Effector memory CD8-positive, alpha-beta T cell (primary cell): ENCODE measurements at places on chromosomes 16 and 17.

GRCh38 chr17:75806822-75807500 is 22.4 kb downstream of the UNK start:
- peaks cover 22% of the 10 kb centered on the region for H3K36me3 ChIP-seq
- peaks cover 3% of the 10 kb centered on the region for H3K4me1 ChIP-seq
- no peak for DNase-seq
- no peaks in the 10 kb centered on the region for H3K27me3 ChIP-seq

DNA sequence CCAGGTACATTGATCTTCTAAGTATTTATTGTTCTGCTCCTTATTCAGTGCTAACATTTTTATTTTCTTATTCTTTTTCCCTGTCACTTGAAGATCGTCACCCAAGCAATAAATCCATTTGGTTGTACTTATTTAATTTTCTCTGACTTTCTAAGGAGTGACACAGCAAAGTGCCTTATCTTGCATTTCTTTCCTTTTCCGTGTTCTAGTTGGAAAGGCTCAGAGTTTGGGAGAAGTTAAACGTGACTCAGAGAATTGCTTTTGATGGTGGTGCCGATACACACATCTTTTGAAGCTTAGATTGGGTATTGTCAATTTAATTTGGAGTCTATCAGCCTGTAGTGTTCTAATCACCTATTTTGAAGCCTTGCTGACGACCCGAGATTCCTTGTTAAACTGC is 72.0 kb downstream of the PITPNC1 start:
- no peaks in the 10 kb centered on the region for H3K27me3 ChIP-seq
- H3K36me3 ChIP-seq = peaks cover 15% of the 10 kb centered on the region
- peak overlapping the region; percentile 75 for H3K4me3 ChIP-seq
- H3K27ac ChIP-seq = peak overlapping the region; percentile 95

DNA sequence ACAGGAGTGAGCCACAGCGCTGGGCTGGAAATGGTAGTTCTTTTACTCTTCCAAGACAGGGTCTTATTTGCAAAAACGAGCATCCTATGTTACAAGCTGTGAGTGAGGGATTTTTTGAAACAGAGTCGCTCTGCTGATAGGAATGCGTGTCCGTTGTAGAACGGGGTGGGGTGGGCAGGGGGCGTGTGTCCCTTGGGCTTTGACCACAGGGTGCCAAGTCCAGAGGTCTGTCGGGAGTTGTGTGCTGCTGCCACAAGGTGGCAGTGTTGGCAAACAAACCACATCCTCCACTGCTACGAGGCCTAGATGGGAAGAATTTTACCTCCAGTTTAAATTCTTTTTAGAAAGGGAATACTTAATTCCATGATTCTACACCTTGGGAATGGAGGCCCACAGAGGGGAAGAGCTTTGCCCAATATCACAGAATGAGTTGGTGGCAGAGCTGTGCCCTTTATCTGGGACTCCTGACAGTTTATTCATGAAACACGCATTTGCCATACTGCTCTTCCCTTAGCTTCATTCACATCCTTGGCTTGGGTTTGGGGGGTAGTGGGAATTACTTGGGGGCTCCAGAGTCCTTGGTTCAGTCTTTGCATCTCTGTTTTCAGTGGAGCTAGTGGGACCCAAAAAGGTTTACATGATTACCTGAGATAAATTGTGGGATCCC is 30.6 kb upstream of the ETV4 start:
- H3K27ac ChIP-seq = no peak overlapping the region
- H3K27me3 ChIP-seq = peaks cover 21% of the 10 kb centered on the region
- H3K4me3 ChIP-seq = no peak overlapping the region
- no peaks in the 10 kb centered on the region for H3K36me3 ChIP-seq
- peak; percentile 57 for DNase-seq

DNA sequence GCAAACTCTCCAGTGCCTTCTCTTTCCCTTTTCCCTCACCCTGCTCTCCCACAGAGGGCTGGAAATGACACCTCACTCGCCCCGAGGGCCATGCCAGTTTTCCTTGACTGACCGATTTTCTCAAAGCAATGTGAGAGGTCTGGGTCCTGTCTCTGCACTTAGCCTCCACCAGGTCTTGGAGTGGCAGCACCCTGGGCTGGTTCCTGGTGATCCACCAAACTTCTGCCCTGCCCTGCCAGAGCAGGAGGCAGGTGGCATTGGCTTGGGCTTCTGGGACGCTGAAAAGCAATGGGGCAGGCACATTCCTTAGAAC is 97.5 kb downstream of the RAB11FIP4 start:
- no peaks in the 10 kb centered on the region for H3K27me3 ChIP-seq
- peaks cover 20% of the 10 kb centered on the region for H3K36me3 ChIP-seq
- no peak for DNase-seq

DNA sequence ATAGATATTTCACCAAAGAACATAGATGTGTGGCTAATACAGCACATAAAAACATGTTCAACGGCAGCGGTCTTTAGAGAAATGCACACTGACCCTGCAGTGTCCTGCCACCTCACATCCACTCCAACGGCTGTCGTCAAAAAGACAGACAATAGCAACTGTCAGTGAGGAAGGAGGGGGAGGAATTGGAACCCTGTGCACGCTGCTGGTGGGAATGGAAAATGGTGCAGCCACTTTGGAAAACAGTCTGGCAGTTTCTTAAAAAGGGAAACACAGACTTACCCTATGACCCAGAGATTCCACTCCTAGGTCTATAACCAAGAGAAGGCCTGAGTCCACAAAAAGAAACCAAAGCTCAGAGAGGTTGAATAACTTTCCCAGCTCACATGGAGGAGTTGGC is 7.7 kb downstream of the CEP295NL start:
- no peaks in the 10 kb centered on the region for H3K36me3 ChIP-seq
- H3K27ac ChIP-seq = no peak overlapping the region
- no peak overlapping the region for H3K4me3 ChIP-seq
- DNase-seq = no peak
- peaks cover 7% of the 10 kb centered on the region for H3K4me1 ChIP-seq

DNA sequence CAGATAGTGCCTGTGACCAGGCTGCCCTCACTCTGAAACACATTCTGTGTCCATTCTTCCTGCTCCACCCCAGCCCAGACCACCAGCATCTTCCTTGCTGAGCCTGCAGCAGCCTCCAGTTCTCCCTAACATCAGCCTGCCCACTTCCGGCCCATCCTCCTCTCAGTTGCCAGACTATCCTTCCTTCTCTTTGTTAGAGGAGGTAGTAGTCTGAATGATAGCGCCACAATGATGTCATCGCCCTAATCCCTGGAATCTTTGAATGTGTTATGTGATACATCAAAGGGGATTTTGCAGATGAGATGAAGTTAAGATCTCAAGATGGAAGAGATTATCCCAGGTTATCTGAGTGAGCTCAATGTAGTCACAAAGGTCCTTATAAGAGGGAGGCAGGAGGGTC is 3.2 kb upstream of the ZDHHC1 start:
- peaks cover 3% of the 10 kb centered on the region for H3K36me3 ChIP-seq
- no peak overlapping the region for H3K27ac ChIP-seq
- H3K27me3 ChIP-seq = peaks cover 29% of the 10 kb centered on the region
- H3K4me1 ChIP-seq = peaks cover 10% of the 10 kb centered on the region

- H3K4me1 ChIP-seq = peaks cover 8% of the 10 kb centered on the region
- H3K27ac ChIP-seq = peak overlapping the region; percentile 21
Measured at GRCh38 chr17:17859909-17860765, 23.4 kb upstream of the SREBF1 start.

DNA sequence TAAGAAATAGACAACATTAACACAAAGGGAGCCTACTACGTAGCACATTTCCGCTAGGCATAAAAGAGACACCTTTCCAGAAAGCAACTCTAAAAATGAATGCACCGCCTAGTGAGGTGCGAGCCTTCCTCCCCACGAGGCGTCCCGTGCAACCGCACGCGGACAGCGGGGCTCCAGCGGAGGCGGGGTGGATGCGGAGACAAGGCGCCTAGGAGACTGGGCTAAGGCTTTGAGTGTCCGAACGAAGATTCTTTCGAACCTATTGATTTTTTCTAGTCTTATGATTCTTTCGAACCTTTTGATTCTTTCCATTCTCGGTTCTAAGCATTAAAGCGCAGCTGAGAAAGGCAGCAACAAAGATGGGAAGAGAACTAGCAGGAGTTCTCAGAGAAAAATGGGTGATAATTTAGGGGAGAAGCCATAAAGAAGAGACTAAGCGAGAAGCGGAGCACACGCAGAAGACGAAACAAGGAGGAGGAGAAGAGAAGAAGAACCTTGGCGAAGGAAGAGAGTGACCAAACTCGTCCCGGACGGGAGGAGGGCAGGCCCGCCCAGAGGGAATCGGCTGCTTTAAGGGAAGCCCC is 394 bp upstream of the CPD start:
- peak overlapping the region; percentile 87 for H3K27ac ChIP-seq
- H3K4me1 ChIP-seq = peaks cover 46% of the 10 kb centered on the region
- DNase-seq = peak; percentile 59
- peak overlapping the region; percentile 82 for H3K4me3 ChIP-seq
- no peaks in the 10 kb centered on the region for H3K27me3 ChIP-seq

- DNase-seq = no peak
- peak overlapping the region; percentile 89 for H3K4me3 ChIP-seq
- H3K36me3 ChIP-seq = peaks cover 9% of the 10 kb centered on the region
Measured at GRCh38 chr17:74981318-74981978, 6.0 kb upstream of the CDR2L start.

- peaks cover 80% of the 10 kb centered on the region for H3K36me3 ChIP-seq
- no peak for DNase-seq
- no peaks in the 10 kb centered on the region for H3K27me3 ChIP-seq
- no peak overlapping the region for H3K4me3 ChIP-seq
- no peak overlapping the region for H3K27ac ChIP-seq
Measured at GRCh38 chr17:8463099-8463498, 27.4 kb downstream of the NDEL1 start.

DNA sequence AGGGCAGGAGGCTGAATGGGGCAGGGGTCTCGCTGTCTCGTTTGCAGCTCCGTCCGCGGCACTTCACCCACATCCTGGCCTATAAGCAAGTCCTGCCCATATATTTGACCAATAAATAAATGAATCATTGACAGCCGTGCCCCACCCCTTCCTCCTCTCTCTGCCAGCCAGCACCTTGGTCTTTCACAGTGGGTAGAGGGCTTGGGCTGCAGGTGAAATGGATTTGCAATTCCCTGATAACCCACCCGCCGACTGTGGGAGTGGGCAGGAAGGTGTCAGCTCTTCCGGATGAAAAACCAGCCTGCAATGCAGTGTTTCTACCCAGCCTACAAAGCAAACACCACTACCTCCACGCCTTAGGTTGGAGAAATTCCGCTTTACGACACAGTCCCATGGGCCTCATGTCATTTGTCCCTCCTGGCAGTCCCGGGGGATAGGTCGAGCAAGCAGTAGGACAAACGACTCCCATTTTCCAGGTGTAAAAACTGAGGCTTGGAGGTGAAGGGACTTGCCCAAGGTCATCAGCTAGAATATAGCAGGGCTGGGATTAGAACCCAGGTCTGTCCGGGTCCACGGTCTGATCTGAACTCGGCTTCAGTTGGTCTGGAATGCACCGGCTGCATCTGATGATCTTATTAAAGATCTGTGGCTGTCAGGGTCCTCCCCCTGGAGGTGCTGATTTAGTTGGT is 79.0 kb downstream of the ABCC1 start:
- H3K36me3 ChIP-seq = peaks cover 11% of the 10 kb centered on the region
- H3K27me3 ChIP-seq = no peaks in the 10 kb centered on the region
- peaks cover 28% of the 10 kb centered on the region for H3K4me1 ChIP-seq
- H3K27ac ChIP-seq = no peak overlapping the region
- H3K4me3 ChIP-seq = no peak overlapping the region
- DNase-seq = no peak

DNA sequence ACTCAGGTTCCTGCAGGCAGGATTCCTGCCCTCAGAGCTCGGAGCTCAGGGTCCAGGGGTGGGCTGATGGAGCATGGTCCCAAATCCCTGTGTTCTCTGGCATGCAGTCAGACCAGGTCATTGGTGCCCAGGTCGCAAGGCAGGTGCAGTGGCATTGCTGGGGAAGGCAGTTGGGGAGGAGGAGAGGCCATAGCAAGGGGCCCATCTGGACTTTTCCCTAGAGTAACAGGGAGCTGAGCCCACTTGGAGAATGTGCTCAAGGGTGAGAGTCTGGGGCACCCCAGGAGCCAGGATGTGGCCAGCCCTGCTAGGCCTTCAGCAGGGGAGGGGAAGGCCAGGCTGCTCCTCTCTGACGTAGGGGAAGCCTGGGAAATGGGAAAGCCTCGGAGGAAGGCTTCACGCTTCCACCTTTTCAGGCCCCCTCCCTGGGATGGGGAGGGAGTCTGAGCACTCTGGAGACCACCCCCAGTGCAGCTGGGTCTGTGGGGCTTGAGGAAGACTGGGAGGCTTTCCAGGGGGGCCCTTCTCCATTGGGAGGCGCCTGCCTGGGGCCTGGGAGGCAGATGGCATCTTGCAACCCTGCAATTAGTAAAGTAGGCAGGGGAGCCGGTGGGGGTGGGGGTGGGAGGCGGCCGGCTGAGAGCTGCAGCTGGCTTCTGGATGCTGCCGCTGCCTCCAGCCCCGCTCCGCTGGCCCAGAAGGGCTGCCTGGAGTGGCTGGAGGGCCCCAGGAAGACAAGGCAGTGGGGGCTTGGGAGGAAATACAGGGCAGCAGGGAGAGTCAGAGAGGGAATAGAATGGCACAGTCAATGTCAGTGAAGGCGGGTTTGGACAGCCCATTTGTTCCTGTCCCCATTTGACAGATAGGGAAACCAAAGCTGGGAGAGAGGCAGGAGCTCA is 21.1 kb upstream of the DOK4 start:
- H3K36me3 ChIP-seq = peaks cover under 1% of the 10 kb centered on the region
- H3K4me1 ChIP-seq = no peaks in the 10 kb centered on the region
- no peak for DNase-seq
- peaks cover 15% of the 10 kb centered on the region for H3K27me3 ChIP-seq
- H3K4me3 ChIP-seq = no peak overlapping the region

DNA sequence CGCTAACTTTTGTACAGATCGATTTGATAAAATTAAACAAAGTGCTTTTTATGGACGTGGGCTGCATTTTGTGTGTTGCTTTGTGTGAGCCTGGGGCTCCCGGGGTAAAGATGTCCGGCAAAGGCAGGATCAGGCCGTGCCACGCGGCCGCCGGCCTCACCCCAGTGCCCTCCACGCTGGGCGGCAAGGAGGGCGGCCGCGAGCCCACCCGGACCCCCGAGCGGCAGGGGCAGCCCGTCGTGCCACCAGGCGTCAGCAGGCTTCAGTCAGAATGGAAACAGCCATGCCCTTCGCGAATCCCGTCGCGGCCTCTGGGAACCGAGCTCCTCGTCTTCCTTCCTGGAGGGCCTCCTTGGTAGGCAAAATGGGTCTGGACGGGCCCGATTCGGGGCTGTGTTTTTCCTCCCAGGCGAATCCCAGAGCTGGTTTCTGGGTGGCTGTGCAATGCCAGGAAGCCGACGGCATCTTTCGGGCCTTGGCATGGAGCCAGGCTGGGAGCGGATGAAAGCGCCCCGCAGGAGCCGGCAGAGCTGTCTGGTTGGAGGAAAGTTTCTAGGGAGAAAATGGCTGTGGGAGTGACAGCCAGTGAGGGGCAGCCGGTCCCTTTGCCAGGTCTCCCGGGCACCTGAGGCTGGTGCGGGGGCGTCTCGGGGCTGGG is 5.5 kb downstream of the SOX8 start:
- H3K36me3 ChIP-seq = peaks cover 5% of the 10 kb centered on the region
- peaks cover 4% of the 10 kb centered on the region for H3K4me1 ChIP-seq
- H3K27ac ChIP-seq = no peak overlapping the region
- H3K27me3 ChIP-seq = peaks cover 11% of the 10 kb centered on the region
- DNase-seq = no peak

GRCh38 chr17:64202683-64203344 is 60.2 kb downstream of the TEX2 start:
- H3K36me3 ChIP-seq = no peaks in the 10 kb centered on the region
- H3K27ac ChIP-seq = no peak overlapping the region
- DNase-seq = no peak
- no peaks in the 10 kb centered on the region for H3K27me3 ChIP-seq

- DNase-seq = no peak
- peak within 1 kb of the TSS; percentile 58 for H3K4me3 ChIP-seq
- peaks cover 1% of the 10 kb centered on the region for H3K4me1 ChIP-seq
- H3K27me3 ChIP-seq = peaks cover 6% of the 10 kb centered on the region
- peak within 1 kb of the TSS; percentile 32 for H3K27ac ChIP-seq
- no peaks in the 10 kb centered on the region for H3K36me3 ChIP-seq
Measured at GRCh38 chr16:70685938-70686375, at the start of gene MTSS2. Gene MTSS2, minus strand, starts transcription at chr16:70686053. Its CDS starts 262 bp downstream, at chr16:70685791.
